ENCODE measurements at places on chromosomes 1 and 21.
A peak's percentile ranks its signal among the peaks of the same experiment; 100 is the strongest.

GRCh38 chr1:204928671-204929486 lies 58.2 kb downstream of the NFASC start:
- no peak for DNase-seq

- no peak for DNase-seq
These were observed 17.4 kb upstream of the IFNAR2 start for GRCh38 chr21:33212159-33212851.

DNA sequence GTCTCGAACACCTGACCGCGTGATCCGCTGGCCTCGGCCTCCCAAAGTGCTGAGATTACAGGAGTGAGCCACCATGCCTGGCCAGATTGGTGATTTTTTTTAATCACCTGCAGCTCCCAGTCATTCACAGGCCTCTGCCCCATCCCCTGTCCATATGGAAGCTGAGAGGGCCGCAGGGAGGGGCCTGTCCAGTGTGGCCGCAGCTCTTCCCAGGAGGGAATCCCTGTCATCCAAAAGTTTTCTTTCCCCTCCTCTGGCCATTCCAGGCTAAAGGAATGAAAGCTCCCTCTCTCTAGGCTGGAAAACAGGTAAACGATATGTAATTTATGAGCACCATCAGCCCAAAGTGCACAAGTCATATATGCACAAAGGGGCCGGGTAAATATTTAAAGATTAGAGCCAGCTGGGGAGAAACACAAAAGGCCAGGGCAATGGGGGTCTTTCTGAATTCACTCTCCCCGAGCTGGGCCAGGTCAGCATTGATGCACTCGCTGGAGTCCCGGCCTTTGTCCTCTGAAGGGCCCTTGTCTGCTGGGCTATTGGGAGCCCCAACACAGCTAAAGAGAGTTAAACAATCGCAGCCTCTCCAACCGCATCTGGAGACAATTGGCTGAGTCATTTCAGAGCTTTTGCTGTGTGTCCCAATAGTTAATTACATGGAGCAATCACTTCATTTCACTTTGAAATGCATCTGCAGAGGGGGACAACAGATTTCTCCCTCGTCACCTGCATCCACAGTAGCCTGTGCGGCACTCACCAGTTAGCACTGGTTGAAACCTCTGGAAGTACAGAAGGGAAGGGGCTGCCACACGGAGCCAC lies 3.8 kb upstream of the HES3 start:
- no peak for DNase-seq

- DNase-seq = no peak
These were observed 50.3 kb upstream of the MPC2 start for GRCh38 chr1:167987174-167987573.

- no peak for DNase-seq
These were observed 13.7 kb upstream of the TTC4 start for GRCh38 chr1:54701996-54702395.

DNA sequence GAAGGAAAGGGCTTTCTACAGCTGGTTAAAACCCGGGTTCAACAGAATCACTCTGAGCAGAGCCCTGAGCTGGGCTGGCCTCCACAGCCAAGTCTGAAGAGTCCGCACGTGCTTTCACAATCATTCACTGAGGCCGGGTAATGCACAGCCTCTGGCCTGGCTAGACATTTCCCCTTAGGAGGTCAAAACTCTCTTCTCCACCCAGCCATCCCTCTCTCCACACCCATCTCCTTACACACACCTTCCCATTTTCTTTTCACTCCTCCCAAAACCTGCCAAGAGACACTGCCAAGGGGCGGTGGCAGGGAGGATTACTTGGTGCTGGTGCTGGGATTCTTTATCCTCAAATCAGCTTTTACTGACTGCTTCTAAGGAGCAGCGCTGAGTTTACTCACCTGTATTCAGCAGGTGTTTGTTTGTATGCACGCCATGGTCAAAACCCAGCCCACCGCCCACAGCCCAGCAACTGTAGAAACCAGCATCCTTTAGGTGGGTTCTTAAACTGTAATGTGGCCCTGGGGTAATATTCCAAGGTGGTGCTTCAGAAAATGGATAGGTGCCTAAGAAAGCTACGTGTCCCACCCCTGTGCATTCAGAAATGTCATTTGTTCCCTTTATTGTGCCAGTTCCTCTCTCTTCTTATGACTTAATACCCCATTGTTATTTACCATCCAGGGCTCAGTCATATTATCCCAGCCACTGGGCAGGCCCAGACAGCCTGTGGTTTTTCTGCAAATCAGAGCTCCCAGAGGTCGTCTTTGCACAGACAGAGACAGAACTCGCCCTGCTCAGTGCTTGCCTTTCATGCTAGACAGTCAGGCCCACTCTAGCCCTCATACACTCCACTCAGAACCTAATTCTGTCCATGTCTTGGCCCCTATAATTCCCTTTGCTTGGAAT lies 80.2 kb downstream of the ADSS2 start:
- peak; percentile 21 for DNase-seq

DNA sequence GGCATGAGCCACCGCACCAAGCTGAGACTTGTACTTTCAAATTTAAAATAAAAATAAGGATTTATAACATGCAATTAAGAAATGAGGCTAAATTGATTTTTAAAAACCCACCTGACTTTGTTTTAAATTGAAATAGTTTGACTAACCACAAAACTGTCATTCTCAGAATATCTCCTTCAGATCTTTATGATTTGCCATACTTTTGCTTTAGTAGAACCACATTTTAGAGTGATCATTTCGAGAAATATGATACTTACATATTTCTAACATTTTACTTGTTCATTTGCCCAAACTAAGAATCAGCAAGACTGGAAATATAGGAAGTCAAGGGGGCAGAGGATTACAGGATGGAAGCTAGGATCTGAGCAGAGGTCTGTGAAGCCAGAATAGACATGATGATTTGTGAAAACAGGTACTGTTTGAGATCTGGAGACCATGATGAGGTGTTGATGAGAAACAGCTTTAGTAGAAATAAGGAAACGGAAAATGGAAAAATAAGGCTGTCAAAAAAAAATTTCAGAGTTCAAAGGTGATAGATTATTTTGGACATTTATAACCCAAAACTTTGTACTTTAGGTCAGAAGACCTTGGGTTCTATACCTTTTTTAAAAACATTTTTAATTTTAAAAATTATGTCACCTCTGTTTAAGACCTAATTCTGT lies 44.8 kb downstream of the GIPC2 start:
- no peak for DNase-seq

- no peak for DNase-seq
These were observed 4.0 kb upstream of the SAMSN1 start for GRCh38 chr21:14550135-14550534.

GRCh38 chr1:70980361-70980760 lies 67.3 kb downstream of the PTGER3 start:
- DNase-seq = no peak

DNA sequence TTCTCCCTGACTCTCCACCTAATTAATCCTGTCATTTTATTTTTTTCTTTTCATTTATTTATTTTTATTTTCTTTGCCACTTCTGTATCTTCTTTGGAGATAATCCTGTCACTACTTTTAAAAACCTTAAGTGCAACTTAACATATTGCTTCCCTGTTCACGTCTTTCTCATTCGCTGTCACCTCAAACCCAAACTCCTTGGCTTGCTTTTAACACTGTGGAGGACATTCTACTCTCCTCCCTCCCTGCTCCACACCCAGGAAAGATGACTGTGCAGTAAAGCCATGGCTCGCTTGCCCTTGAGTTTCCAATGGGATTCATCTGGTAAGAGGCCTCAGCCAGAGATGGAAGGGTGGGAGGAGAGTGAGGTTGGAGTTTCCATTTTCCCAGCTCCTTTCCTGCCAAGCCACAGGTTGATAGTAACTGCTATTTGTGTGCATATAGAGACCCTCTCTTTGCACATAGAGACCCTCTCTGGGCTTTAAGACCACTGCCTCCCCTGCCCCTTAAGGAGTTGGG lies 6.4 kb upstream of the BRWD1 start:
- no peak for DNase-seq

DNA sequence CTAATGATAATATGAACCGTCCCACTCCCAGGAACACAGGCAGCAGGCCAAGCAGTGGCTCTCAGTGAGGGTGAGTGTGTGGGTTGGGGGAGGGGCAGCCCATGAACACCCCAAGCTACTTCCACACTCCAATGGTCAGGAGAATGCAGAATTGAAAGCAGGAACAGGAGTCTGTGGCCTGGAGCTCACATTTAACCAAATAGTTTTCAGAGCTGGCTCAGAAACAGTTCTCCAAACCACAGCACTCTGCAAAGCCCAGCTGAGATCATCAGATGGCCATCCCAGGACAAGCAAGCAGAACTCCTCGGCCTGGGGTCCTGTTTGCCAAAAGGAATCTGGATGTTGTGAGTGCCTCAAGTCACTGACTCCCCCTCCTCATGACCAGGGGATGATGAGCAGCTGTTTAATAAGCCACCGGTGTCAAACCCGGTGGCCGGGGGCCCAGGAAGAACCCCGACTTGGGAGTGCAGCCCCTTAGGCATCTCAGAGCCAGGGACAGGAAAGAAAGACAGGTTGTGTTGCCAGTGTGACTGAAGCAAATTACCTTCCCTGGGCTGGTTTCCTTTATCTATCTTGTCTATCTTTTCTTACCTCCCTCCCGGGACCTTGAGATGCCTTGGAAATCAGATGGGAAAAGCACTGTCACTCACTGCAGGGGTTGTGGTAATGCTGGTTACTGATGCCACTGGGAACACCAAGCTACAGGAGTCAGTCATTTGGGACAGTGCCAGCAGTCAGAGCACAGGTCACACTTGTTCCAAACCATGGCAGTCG lies 20.4 kb downstream of the DEGS1 start:
- no peak for DNase-seq

DNA sequence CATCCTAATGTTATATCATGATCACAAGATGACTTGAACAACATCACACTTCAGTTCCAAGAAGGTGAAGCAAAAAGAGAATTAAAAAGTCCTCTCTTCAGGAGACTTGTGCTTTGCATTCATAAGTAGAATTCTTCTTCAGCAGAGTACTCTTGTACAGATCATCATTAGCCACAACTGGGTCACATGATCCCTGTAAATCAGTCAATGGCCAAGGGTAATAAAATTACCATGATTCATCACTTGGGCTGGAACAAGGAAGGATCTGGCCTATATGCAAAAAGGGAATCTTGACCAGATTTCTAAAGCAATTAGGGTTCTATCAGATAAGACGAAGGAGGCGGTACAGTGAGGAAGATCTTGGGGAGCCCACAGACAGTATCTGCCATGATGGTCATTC lies 458.0 kb upstream of the DEPDC1 start:
- DNase-seq = no peak

- no peak for DNase-seq
These were observed 224.7 kb downstream of the GRIK1 start for GRCh38 chr21:29715089-29715488.

DNA sequence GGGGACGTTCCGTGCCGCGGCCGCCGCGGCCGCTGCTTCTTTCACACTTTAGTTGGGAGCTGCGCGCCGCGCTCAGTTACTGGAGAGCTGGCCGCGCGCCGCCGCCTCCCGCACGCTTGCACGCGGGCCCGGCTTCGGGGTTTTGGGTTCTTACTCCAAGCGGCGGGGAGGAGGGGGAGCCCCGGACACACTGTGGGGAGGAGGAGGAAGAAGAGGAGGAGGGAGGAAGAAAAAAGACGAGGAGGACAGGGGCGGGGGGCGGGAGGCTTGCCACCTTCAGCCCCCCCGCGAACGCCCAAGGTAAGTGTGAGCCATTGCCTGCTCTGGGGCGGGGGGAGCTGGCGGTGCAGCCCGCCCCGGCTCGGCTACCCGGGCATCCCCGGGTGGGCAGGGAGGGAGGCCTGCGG lies 243 bp downstream of the C1orf21 start:
- no peak for DNase-seq

DNA sequence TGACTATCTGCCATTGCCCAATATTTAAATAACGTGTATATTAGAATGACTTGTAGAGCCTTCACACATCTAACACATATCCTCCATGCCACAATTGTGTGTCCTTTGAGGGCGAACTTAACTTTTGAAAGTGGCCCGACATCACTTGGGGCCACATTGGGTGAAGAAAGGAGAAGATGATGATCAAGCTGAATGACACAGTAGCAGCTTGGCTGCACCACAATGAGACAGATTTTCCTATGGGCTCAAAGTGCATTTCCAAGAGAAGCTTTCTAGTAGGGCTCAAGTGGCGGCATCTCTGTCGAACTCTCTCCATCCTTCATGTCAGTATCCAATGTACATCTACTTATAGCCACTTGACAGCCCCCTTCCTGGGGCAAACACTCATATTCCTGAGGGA lies 3.7 kb upstream of the BGLAP start:
- DNase-seq = no peak

GRCh38 chr1:42952303-42953001 lies 6.2 kb downstream of the SLC2A1 start:
- no peak for DNase-seq

DNA sequence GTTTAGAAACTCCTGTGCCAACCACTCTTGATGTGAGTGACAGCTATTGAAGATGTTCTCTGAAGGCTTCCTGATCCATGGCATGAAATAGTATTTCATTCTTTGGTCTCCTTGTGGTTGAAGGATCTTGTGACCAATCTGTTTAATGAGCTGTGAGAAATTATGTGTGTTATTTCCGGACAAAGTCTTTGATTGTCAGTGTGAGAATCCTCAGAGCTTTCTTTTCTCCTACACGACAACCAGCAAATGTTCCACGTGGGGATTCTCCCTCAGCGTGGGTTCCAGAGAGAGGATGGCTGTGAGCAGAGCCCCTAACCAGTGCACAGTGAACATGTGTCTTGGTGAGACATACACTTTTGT lies 45.0 kb upstream of the HOOK1 start:
- no peak for DNase-seq
